ENCODE measurements at places on chromosomes 2 and 18.

- DNase-seq, result no peak
These were observed 34.5 kb upstream of the FOSL2 start for GRCh38 chr2:28357948-28358667.

DNA sequence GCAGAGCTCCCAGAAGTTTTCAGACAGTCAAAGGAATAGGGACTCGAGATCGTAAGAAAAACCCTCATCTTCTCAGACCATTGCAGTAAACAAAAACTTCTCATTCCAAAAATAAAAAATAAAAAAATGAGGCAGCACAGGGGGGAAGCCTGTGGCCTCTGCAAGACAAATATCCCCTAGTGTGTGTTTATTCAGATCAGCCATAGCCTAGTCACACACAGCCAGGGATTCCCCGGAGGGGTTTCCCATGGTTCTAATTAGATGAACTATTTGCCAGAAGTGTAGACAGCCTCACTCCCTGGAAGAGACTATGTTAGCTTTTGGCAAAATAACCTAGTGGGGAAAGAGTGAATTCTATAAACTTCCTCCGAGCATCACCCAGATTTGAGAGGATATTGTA lies 122.9 kb upstream of the KLF7 start:
- DNase-seq, result no peak

- no peak for DNase-seq
These were observed 23.8 kb upstream of the YWHAQ start for GRCh38 chr2:9654452-9655100.

GRCh38 chr18:76564117-76564516 lies 69.1 kb upstream of the ZNF516 start:
- no peak for DNase-seq

DNA sequence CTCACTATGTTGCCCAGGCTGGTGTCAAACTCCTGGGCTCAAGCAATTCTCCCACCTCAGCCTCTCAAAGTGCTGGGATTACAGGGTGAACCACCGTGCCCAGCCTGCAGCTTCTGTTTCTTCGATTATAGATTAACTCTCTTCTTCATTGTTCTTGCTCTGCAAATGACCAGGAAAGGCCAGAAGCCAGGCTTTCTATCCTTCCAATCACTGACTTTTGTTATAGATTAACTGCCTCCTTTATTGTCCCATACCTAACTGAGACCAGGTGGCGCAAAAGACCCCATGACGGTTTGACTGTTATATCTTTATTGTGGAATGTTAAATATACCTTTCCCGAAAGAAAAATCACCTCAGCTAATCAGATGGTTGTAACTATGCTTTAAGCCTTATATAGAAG lies 196.9 kb downstream of the MREG start:
- no peak for DNase-seq

GRCh38 chr2:1588978-1589621 lies 155.2 kb downstream of the PXDN start:
- DNase-seq, result no peak

- DNase-seq, result no peak
These were observed 92.1 kb downstream of the SLC8A1 start for GRCh38 chr2:40359811-40360210.

DNA sequence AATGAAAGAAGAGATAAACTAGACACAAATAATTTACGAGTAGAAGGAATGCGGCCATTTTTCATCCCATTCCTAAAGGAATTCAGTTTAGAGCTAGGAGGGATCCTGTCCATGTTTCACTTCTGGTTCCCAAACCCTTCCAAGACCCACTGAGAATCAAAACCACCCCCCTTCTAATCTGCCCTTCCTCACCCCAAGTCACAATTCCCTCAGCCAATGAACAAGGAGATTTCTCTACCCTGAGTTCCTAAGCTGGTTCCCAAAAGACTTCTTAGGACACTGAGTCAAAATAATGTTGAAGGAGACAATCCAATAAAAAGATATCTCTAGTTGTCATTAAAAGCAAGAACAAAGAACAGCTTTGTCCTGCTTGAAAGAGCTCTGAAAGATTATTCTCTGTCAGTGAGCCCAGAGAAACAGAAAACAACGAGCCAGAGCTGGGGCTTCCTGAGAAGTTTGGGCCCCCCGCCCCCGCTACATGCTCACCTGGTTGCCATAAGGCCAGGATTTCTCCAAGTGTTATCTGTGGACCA lies 45.7 kb downstream of the STK39 start:
- DNase-seq, result no peak

GRCh38 chr18:78873926-78874500 lies 105.6 kb upstream of the SALL3 start:
- DNase-seq, result no peak

GRCh38 chr2:143574069-143574468 lies 444.9 kb downstream of the ARHGAP15 start:
- no peak for DNase-seq

DNA sequence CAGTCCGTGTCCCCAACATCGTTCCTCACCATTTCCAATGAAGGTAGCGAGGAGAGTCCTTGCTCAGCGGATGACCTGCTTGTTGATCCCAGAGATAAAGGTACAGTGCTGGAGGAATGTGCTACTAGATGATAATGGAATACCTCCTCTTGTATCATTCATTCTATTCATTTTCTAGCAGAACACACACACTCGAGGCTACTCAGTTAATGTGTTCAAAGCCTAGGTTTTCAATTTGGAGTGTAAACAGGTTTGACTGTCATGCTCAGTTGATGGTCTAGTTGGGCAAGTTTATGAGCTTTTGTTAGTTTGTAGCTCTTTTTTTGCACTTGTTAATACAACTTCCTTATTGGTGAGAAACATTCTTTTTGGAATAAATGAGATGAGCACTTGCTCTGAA lies 114.2 kb downstream of the ICA1L start:
- no peak for DNase-seq

DNA sequence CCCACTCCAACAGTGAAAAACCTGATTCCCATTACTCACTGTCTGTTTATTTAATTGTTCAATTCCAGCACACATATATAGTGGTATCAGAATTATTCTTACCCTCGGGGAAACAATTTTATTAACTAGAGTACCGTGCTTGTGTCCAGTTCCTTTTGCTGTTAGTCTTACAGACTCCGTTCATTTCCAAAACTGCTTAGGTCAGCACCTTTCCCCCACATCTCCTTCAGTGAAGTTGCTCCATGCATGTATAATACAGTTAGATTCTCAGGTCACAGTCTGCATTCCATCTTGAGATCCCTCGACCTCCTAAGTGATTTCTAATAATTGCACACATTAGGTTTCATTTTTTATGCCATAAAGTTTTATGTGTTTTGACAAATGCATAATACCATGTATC lies 56.3 kb upstream of the ZNF521 start:
- no peak for DNase-seq

GRCh38 chr2:60386436-60386835 lies 167.0 kb downstream of the BCL11A start:
- no peak for DNase-seq

DNA sequence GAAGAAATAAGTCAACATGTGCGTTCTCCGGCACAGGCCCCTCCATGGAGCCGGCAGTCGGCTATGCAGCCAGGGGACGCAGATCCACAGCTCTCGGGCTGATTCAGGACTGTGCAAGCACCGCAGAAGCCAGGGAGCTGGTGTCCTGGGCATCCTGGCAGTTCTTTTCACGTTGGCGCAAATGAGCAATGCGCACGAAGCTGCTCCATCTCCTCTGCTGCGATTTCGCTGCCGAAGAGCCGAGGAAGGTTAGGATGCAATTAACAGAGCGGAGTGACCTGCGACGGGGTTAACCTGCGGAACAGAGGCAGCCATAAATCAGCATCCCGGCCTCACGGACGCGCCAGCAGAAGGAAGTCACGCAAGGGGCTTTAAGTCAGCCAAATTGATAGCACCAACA lies 107.1 kb upstream of the POU3F3 start:
- no peak for DNase-seq

DNA sequence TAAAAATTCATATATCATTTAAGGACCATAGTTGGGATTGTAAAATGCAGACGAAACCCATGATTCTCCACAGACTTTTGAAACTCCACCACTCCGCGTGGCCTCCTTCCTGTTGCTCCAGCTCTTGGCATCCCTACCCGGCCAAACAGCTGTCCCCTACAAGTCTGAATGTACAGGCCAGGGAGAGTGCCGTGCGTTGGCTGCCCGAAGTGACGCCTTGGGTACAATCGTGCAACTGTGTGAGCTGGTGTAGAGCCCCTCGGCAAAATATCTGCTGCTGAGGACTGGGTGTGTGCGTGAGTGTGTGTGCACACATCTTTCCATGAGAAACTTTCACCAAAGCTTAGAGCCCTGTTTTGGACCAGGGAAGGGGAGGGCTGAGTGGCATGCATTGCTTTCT lies 43.8 kb upstream of the ZNF516 start:
- DNase-seq, result no peak

GRCh38 chr2:204638471-204639194 lies 93.4 kb downstream of the PARD3B start:
- no peak for DNase-seq

- no peak for DNase-seq
These were observed 487.5 kb downstream of the SUCLG1 start for GRCh38 chr2:83971547-83971946.

DNA sequence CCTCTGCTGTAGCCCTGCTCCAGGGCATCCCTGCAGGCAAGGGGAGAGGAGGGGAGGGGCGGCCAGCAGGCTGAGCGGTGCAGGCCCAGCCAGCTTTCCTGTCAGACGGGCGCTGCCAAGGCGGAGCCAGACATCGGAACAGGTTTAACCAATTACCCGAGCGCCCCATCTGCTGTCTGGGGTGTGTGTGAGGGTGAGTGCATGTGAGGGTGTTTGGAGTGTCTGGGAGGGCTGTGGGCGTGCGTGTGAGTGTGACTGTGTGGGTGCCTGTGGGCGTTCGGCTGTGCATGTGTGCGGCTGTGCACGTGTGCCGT lies 20.0 kb downstream of the EMX1 start:
- no peak for DNase-seq

DNA sequence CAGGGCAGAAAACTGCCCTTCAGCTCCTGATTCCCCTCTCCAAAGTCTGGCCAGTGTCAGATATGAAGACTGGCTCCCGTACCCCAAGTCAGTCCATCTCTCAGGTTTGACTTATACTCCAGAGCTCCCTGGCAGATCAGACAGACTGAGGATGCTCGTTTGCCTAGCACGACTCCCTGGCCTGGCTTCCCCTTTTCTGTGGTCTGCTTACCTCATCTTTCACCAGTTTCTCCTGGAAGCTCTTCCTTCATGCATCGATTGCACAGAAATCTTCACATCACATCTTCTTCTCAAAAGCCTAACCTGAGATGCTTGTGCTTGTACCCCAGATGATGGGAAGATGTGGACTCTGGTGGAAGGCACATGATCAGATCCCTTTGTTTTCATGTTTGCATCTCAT lies 387.9 kb upstream of the POU3F3 start:
- DNase-seq, result no peak

DNA sequence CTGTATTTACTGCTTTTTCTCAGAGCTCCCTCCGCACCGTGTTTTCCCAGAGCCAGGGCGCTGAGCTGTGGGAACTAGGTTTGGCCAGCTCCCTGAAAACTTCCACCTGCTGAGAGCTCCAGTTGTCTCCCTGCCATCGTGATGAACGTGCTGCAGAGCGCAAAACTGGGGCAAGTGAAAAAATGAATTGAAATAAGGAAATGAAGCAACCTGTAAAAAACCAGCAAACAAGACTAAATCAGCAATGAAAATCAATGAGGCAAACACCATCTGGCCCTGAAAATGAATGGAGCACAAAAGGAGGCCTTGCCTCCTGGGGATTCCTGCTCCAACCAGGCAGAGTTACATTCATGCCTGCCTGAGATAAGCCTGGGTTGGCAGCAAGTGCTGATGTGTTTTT lies 129.9 kb downstream of the MARCHF4 start:
- DNase-seq, result no peak

DNA sequence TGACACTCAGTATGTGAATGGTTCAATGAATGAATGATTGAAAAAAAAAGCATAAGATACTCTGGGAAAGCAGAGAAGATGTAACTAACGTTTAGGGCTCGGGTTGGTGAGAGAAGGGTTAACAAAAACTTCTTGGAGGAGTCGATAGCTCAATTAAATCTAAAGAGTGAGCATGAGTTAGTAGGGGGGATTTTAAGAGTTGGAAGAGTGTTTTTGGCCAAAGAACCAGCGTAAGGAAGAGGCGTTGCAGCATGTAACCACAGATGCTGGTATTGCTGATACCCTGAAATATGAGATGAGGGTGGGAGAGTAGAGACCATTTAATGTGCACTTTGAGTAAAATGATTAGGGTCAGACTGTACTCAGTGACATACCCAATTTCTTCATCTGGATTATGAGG lies 14.5 kb downstream of the ARHGAP28 start:
- DNase-seq, result no peak

GRCh38 chr2:104854498-104855220 lies 744 bp downstream of the POU3F3 start:
- no peak for DNase-seq

Data from effector CD8-positive, alpha-beta T cell (primary cell).